Endodermal cell (in vitro differentiated cells): ENCODE measurements at places on chromosomes 3 and 15. TPM values are rescaled to one million over a fixed set of nuclear protein-coding genes. Genes with fewer than 3 reads are reported as not detected.

Gene MKRN2OS
- total RNA-seq = 0.82 to 1.2 TPM (median 0.84 TPM) in 3 replicates

Gene AADACL2
- total RNA-seq = not detected in 3 replicates

Gene RBMS3
- total RNA-seq = 1.3 to 2.0 TPM (median 1.7 TPM) in 3 replicates

Gene IL16
- total RNA-seq = 0.13 to 0.19 TPM in 2 of 3 replicates, not detected in the other

Gene UBAP1L
- total RNA-seq = 1.5 to 4.3 TPM (median 3.4 TPM) in 3 replicates
